ENCODE measurements at places on chromosomes 6 and 20.

DNA sequence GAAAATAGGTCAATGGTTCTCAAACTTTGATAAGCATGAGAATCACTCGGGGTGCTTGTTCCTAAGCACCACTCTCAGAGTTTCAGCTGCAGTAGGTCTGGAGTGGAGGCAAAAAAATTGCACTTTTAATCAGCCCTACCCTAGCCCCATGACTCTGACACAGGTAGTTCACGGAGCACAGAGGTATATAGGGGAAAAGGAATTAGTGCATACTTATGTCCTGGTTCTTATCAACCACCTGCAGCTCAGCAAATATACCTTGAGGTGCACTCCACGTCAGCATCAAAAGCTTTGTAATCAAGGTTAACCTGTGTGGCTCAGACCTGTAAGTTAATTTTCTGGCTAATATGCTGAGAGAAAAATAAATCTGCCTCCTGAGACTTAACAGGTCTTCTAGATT, 138.8 kb upstream of the HMGN3 start:
- DNase-seq, result no peak

GRCh38 chr6:133467982-133468380, 226.8 kb downstream of the EYA4 start:
- no peak for DNase-seq

DNA sequence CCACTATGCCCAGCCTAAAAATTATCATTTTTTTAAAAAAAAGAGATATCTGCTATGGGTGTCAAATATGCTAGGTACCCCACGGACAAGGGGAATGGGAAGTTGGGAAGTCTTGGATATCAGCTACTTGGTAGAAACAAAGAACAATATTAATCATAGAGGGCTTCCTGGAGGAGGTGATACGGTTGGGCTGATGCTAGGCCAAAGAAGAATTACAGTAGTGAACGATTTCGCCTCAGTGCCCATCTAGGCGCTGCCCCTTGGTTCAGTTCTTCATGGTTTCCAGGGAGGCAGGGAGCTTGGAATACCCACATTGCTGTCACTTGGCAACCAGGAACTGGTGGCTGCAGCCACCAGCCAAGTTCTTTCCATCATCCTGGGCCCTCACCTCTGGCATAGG, 5.5 kb upstream of the PSMF1 start:
- DNase-seq, result no peak

DNA sequence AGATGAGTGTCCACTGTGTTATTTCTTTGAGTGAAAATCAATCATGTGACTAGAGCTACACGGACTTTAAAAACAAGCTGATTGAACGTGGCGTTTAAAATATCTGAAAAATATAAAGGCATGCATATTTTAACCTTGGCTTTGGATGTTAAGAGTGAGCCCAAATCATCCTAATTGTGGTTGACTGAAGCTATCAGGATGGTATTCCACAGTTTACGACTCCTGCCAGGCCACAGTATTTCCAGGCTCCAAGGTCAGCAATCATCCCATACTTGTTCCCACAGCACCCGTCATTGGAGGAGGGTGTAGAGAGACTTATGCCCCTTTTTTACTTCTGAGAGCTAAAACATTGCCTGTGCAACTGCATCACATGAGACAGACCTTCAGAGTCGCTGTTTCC, 43.2 kb upstream of the TMX4 start:
- no peak for DNase-seq

GRCh38 chr6:170025935-170026750, 264.7 kb downstream of the DLL1 start:
- no peak for DNase-seq

DNA sequence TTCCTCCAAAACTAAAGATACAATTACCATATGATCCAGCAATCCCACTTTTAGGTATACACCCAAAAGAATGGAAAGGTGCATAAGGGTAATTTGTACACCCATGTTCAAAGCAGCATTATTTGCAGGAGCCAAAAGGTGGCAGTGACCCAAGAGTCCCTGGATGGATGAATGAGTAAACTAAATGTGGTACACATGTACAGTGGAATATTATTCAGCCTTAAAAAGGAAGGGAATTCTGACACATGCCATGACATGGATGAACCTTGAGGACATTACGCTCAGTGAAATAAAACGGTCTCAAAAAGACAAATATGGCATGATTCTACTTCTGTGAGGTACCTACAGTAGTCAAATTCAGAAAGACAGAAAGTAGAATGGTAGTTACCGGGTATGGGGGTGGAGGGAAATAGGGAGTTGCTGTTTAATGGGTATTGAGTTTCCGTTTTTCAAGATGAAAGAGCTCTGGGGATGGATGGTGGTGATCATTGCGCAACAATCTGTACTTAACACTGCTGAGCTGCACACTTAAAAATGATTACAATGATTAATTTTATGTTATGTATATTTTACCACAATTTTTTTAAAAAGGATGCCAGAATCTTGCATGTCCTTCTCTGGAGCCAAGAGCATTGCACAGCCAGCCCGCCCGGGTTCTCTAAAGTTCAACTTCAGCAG, 518.9 kb upstream of the JARID2 start:
- DNase-seq, result no peak

- DNase-seq, result no peak
These were observed 95.8 kb upstream of the TAB2 start for GRCh38 chr6:149221774-149222070.

DNA sequence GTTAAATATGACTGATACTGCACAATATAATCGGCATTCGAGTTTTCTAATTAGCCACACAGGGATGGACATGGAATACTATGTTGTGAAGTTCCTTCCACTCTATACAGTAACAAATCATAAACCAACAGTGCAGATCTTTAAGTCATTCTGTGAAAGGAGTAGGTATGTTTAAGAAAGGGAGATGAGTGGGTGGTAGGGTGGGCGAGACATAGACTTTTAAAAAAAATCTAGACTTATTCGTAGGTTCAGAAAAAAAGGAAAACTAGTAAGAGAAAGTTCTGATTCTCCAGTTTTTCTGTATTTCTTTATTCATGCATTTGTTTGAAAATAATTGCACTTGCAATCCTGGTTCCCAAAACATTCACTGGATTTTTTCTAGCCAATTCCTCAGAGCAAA, 61.8 kb downstream of the SYNDIG1 start:
- no peak for DNase-seq

GRCh38 chr6:53979468-53980067, 131.7 kb upstream of the MLIP start:
- no peak for DNase-seq

All from stimulated activated CD4-positive, alpha-beta T cell treated with anti-CD3 and anti-CD28 coated beads, Interleukin-15, amount 100 ng/mL, for 1 hour (primary cell).